ENCODE measurements at places on chromosomes 7 and 10.

DNA sequence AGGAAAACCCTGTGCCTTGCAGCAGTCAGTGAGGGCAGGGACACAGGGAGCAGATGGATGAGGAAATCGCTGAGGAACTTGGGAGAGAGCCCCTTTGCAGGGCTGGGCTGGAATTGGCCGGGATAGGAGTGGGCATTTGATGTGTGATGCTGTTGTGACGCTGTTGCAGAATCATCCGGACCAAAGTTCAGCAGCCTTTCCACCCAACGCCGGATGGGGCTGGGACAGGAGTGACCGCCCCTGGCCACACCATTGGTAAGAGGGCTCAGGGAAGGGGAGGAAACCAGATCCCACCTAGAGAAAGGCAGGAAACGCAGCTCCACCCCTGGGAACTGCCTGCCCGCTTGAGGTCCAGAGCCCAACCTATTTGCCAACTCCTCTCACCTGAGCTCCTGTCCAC lies 33.9 kb downstream of the PAX2 start:
- no peak for DNase-seq

DNA sequence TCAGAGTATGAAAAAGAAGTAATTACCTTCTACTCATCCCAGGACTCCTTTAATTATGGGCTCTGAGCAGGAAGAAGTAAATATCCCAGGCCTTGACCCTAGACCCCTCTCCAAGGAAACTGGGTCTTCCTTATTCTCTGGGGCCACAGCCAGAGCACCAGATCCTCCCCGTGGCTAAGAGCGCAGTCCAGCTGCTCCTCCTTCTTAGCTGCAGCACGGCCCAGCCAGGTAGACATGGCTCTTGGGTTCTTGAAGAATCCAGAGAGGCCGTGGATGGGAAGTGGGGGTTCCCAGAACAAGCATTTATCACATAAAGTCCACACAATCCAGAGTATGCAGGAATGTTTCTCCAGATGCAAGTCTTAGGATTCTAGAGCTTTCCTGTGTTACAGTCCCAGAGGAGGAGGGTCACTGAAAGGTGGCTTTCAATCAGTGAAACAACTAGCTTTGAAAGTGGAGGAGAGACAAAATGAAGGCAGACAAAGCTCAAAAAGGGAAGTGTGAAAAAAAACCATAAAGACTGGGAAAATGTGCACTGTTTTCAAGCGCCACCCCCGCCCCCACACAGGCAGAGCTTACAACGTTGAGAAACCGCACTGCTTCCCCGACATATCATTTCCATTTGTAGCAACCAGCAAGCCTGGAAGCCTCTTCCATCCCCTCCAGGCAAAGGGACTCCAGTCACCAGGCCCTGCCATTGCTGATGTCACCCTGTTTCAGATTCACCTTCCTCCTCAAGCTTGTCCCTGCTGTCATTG lies 396.5 kb upstream of the MKI67 start:
- no peak for DNase-seq

DNA sequence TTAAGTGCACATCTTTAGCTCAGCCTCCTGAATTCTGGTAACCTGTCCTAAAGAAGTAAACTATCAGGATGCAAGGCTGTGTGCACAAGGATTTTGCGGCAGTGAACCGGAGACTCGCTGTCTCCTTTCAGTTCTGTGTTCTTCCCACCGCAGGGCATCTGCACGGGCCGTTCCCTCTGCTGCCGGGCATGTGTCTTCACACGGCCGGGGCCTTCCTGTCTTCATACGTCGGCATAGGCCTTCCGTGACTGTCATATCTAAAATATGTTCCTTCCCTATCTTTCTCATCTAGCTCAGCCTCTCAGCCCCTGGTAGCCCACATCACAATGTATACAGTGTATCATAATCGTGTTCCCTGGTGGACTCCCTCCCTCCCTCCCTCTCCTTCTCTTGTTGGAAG lies 16.4 kb downstream of the PALD1 start:
- DNase-seq: no peak

DNA sequence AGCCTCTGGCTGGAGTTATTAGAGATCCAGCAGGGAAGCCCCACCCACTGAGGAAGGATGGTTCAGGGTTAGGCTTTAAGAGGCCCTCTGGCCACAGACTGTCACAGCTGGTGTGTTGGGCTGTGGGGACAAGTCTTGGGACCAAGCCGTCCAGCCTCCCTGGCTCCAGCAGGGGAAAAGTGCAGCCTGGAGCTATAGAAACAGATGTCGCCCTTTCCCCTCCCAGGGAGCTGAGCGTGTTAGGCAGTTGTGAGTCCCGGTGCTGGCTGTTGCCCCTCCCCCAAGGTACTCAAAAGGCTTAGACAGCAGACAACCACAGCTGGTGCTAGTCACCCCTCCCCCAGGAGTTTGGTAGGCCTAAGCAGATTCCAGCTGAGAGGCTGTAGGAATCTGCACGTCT lies 143.4 kb downstream of the TMEM168 start:
- DNase-seq: no peak

DNA sequence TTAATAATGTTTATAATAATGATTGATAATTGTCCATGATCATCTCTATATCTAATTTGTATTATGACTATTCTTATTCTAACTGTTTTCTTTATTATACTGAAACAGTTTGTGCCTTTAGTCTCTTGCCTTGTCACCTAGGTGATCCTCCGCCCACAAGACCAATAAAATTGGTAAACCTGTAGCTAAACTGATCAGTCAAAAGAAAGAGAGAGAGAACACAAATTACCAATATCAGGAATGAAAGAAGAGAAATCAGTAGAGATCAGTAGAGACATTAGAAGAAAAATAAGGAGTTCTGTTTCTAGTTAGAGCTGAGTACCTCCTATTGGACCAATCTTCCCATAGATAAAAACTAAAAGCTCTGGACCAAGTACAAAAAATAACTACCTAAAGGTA lies 6.1 kb upstream of the COA1 start:
- DNase-seq: no peak

DNA sequence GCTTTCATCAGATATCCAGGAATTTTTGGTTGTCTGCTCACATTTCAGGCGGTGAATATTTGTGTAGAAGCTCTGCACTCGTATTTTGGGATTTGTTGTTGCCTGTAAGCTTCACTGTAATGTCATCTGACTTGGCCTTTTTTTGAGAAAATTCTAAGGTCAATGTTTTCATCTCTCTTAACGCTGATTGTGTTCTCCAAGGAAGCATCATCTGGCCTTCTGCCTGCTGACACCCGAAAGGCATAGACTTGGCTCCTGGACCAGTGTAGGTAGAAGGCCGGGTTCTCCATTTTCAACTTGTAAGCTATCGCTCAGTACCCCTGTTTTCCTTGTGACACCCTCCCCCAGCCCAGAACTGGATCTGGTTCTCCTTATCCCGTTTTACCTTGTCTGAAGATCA lies 44.2 kb downstream of the SLC13A1 start:
- DNase-seq: no peak

DNA sequence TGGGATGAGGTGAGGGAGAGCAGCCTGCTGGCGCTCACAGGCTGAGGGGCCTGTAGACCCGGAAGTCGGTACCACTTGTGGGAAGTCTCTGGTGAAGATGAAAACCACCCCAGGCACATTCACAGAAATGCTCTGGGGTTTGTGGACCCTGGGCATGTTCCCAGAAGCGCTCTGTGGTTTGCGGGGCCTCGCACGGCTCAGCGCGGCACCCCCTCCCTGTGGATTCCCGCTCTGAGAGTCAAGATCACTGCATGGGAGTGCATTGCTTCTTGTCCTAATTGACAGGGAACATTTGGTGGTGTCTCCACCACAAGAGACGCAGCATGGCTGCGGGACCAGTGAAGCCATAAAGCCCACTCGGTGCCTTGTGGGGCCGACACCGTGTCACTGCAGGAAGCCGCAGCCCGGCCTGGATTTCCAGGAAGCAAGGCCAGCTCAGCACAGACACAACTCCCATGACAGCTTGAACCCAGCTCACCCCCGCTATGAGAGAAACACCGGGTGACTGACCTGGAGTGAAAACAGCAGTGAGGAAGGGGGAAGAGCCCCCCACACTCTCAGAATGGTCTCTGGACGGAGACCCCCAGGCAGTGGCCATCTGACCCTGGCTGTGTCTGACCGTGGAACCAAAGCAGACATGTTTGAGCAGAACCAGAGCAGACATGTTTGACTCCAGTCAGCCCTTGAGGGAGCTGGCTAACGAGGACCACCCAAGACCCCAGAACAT lies 157.2 kb downstream of the PTPRN2 start:
- DNase-seq: no peak

GRCh38 chr7:92569137-92569536 lies 21.1 kb downstream of the FAM133B start:
- DNase-seq: no peak

DNA sequence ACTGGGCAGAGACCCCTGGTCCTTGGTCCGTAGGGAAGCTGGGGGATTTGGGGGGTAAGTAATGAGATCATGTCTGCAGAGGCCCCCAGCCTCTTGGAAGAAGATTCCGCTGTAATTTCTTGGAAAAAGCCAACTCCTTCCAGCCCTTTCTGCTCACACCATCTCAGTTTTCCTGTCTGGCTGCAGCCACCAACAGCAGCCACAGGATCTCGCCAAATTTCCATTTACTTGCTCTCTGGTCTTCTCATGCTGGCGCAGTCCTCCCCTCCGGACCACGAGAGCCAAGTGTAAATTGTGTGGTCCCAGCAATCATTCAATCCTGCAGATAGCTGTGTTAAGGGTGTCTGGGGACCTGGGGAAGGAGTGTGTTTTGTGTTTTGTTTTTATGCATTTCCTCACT lies 49.6 kb downstream of the ASB13 start:
- no peak for DNase-seq

- no peak for DNase-seq
Measured at GRCh38 chr7:30202671-30203070, 67.9 kb downstream of the MTURN start.

GRCh38 chr7:82444220-82444909 lies 788 bp upstream of the CACNA2D1 start:
- no peak for DNase-seq

- no peak for DNase-seq
Measured at GRCh38 chr10:24168258-24169170, 40.4 kb upstream of the KIAA1217 start.

- no peak for DNase-seq
Measured at GRCh38 chr10:132666705-132667341, 119.1 kb downstream of the NKX6-2 start.

DNA sequence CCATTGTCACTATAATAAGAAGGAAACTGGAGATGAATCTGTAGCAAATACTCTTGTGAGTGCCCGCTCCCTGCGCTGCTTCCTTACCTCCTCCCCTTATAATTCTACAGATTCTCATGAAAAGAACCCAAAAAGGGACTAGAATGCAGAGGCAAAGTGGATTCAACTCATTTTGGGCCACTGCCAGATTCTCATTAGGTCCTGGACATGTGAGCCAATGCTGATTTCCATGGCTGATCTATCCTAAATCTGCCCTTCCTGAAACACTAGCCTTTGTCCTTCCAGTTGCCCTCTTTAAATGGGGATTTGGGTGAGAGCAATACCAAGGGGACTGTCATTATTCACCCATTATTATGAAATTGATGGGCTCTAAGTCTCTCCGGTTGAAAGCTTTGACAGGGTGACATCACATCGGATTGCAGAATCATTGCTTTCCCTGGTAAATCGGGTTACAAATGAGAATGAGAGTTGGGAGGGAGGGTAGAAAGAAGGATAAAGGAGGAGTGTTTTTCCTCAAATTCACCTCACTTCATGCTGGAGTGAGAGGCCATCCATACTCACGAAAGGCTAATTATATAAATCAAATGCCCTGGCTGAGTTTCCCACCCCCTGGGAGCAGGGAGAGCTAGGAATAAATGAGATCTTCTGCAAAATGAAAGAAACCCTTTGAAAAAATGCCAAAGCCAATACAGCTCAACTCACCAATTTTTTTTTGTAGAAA lies 37.5 kb downstream of the PTN start:
- no peak for DNase-seq

- no peak for DNase-seq
Measured at GRCh38 chr7:55552320-55553023, 19.8 kb downstream of the VOPP1 start.

DNA sequence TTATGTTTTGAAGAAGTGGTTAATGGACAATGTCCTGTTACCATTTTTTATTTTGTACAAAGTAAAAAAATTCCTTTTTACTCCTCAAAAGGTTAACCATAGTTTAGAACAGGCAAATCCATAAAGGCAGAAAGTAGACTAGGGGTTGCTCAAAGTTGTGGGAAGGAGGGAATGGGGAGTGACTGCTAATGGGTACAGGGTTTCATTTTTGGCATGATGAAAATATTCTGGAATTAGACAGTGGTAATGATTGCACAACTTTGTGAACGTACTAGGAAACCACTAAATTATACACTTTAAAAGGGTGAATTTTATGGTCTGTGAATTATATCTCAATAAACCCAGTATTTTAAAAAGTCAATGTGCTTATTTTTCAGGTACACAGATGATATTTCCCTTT lies 35.4 kb upstream of the CDK14 start:
- no peak for DNase-seq

GRCh38 chr7:156566812-156567549 lies 73.6 kb upstream of the RNF32 start:
- DNase-seq: no peak

All from AG04450 (cell line).